ENCODE measurements at places on chromosomes 12 and 14.
A peak's percentile ranks its signal among the peaks of the same experiment; 100 is the strongest.

DNA sequence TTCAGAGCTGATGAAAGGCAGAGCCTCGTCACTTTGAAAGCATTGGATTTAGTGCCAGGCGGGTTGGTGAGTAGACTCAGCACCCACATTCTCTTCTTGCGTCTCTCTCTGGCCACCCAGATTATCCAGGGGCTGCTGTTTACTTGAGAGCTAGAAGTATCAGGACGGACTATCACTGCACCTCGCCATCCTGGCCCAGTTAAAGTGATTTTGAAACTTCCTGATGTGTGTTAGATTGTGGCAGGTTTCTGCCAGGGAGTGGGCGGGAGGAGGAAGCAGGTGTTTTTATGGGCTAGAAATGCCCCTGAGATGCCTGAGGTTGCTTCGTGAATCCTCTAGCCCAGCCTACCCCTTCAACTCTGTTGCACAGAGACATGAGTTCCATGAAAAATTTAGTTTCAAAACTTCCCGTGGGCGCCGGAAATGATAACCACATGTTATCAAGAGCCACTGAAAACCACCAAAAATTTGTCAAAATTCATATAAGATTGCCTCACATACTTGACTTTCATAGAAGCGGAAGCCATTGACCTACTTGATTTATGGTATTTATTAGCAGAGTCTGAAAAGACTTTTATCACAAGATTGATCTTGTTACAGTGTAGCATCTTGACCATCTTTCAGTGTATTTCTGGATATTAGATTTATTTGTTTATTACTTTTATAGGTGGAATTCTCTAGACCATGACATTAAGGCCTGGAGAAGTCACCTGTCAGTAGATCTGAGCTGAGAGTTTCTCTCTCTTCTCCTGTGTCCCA is 466.0 kb downstream of the RAD51B start:
- peak; percentile 22 for DNase-seq

- DNase-seq, result no peak
Observed at GRCh38 chr14:95003099-95003960, 154.0 kb downstream of the DICER1 start.

DNA sequence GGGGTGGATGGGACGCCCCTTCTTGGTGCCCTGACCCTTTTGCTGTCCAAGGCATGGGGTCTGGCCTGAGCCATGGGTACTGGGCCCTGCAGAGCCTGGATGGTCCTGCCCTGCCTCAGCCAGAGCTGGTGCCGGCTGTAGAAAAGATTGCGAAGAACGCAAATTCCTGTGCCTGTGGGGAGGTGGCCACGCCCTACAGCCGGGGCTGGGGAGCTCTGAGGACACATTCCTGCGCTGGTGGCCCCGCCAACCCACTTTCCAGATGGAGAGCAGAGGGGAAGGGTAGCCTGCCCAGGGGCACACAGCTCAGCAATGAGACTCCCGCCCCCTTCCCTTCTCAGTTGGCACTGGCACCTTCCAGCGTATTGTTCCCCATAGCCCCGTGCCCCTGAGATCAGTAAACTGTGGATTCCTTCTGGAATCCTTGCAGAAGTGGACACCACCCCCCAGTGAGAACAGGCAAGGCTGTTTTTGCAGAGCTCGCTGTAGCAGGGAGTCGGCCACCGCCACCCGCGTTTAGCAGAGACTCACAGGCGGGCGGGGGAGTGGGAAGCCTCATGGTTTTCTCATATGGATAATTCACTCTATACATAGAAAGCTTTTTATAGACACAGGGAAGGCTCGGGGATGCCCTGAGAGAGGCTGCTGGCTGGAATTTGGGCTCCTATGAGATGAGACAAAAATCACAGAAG is 8.6 kb downstream of the INF2 start:
- no peak for DNase-seq

DNA sequence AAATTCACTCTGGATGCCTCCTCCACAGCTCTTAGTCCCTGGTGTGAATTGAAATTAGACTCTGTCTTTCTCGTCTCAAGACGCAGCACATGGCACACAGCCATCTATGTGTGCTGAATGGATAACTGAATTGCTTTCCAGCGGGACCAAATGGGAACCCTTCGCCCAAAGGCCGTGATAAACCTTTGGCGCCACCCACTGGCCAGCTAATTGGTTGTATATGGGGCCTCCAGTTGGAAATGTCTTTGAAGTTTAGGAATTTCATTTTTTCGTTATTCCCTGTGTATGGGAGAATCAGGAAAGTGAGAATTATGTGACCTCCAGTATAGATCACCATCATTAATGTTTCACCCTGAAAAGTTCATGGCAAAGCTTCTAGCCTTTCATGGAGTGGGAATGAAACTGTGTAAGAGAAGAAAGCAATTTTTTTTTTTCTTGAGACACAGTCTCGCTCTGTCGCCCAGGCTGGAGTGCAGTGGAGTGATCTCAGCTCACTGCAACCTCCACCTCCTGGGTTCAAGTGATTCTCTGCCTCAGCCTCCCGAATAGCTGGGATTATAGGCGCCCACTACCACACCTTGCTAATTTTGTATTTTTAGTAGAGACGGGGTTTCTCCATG is 9.8 kb upstream of the HSP90AA1 start:
- peak; percentile 23 for DNase-seq

- DNase-seq, result no peak
Observed at GRCh38 chr14:34014936-34015335, 64.1 kb upstream of the EGLN3 start.

All from non-pigmented ciliary epithelial cell (primary cell).